ENCODE measurements at places on chromosomes 7 and 10.

DNA sequence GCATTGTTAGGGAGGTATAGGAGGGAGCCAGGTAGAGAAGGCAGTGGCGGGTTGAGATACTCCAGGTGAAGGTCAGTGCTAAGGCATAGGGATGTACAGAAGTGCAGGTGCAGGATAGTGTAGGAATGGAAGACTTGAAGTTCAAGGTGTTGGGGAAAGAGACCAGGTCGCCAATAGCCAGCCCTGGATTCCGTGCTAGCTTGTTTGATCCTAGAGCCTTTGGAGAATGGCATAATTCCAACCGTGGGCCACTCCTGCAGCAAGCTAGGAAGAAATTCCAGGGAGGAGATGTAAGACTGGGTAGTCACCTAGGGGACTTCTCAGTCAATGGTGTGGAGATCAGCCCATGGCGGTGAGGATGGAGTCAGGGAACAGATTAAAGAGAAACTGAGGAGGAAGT, 272.7 kb downstream of the RPS24 start:
- DNase-seq: no peak

DNA sequence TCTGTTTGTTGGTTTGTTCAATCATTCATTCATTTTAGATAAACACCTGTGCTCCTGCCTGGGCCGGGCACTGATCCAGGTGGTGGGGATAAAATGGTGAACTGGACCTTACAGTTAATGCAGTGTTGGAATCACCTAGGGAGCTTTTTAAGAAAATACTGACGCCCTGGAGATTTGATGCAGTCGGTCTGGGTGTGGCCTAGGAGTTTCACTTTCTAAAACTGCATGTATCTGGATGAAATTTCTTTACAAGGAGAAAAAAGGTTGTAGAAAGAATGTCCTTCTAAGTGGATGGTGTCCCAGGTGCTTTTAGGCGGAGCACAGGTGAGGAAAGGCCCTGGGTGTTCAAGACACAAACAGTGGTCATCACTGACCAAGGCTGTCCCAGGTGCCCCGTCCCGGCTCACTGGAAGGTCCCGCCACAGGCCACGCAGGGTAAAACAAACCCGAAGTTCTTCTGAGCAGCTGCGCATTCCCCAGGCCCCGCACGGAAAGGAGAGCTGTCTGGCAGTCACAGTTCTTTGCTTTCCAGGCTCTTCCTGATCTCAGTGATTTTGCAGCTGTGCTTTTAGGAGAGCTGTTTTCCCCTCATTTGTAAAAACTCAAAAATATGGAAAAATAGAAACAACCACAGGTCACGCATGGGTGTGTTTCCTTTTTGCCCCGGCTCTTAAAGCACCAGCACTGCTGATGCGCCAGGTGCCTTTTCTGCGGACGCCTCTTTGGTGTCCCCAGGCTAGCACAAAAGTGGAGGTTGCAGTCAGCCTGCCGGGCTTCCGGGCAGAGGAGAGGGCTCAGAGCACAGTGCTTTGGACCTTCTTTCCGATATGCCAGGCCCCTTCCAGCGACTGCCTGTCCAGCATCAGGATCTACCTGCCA, 161.9 kb downstream of the GRK5 start:
- no peak for DNase-seq

GRCh38 chr7:154956427-154956826, 46.5 kb downstream of the PAXIP1 start:
- no peak for DNase-seq

GRCh38 chr10:117936976-117937375, 109.8 kb downstream of the RAB11FIP2 start:
- no peak for DNase-seq

GRCh38 chr7:121278120-121279021, 50.4 kb upstream of the WNT16 start:
- DNase-seq: no peak

- no peak for DNase-seq
Measured at GRCh38 chr10:61529208-61529607, 76.0 kb upstream of the TMEM26 start.

DNA sequence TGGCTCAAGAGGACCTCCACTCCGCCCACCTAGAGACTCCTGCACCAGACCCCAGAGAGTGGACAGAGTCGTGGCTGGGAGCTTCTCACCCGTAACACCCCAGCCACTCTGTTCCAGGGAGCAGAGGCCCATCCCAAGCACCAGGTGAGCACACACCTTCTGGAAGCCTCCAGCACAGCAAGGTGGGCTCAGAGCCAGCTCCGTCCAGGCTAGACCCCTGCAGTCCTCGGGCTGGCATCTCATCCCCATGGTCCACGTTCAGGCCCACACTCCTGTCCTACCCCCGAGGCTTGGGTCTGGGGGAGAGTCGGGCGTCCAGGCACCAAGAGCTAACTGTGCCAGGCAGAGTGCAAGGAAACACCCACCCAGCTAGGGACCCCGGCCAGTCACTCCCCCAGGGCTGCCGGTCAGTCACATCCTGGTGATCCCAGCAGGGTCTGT, 13.2 kb downstream of the PDGFA start:
- no peak for DNase-seq

GRCh38 chr7:50660040-50660829, 95.0 kb upstream of the DDC start:
- DNase-seq: peak; percentile 38

DNA sequence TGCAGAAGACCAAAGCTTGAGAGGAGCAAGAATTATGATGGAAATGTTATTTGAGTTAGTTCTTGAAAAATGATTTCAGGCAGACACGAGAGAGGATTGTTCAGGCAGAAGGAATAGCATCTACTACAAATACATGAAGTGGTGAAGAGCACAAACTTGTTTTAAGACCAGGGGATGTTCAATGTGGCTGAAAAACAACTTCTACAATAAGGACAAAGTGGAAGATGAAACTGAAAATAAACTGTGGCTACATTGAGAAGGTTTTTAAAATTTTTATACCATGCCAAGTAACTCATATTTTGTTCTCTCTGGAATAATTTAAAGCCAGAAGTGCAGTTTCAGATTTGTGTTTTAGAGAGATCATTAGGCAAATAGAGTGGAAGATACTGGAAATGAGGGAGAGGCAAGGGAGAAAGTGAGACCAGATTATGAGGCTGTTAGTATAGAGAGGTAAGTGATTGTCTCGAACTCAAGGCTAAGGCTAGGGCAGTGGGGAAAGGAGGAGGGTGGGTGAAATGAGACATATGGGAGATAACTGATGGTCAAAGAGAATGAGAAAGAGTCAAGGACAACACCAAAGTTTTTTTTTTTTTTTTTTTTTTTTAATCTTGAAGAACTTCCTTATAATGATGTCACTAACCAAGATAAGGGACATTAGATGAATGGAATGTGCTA, 115.4 kb downstream of the MDFIC start:
- DNase-seq: no peak

DNA sequence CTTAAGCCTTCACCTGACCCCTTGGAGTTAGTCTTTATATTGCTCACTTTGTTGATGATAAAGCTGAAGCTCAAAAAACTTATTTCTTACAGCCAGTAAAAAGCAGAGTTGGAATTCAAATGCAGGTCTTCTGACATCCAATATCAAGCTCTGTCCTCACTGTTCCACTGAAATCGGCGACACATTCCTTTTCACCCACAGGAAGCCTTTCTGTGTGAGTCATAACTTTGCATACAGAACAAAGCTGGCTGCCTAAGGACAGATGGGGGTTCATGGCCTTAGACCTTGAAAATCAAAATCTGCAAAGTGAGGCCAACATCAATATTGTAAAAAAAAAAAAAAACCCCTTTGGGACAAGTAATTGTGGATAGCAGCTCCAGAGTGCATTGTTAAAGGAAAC, 21.8 kb upstream of the AKR1B1 start:
- no peak for DNase-seq

DNA sequence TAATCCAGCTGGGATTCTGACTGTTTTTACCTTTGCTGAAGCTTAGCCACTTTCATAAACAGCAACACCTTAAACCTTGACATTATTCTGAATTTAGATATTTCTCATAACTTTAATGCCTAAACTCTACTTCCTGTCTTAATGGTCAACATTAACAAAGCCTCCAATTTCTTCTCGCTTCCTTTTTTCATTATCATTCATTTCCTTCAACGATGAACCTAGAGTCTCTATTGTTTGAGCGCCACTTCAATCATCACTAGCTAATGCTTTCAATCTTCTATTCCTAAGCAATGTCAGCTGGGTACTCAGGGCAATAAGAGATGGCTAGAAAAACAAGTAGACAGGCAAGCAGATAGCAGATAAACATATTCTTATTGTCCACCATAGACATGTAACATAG, 96.6 kb upstream of the TMEM196 start:
- DNase-seq: no peak

DNA sequence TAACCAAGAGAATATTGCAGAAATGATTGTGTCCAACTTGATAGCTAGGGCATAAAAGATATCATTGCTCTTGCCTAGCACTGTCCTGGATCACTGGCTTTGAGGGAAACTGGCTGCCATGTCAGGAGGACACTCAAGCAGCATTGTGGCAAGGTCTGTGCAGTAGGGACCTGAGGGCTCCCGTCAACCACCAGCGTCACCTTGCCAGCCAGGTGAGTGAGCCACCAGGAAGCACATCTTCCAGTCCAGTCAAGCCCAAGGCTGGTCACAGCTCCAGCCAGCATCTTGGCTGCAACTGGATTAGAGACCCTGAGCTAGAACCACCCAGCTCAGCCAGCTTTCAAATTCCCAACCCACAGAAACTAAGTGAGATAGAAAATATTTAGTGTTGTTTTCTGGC, 392.7 kb downstream of the CALN1 start:
- no peak for DNase-seq

GRCh38 chr10:5448333-5449001, 36.1 kb downstream of the NET1 start:
- DNase-seq: no peak

DNA sequence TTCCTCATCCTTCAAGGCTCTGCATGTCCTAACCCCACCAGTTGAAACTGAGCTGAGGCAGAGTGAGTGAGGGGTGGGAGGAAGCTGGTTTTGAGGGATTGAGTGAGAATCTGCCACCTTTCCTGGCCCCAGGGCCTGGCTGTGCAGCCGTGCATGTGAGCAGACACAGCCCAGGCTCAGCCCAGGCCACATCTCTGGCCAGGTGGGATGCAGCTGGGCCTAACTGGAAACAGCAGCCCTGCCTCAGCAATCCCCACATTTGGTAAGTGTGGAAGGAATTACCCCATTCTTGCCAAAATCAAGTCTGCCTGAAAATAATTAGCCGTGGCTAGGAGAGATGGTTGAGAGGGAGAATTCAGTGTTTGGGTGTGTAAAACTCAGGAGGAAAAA, 116.6 kb downstream of the NEURL1 start:
- no peak for DNase-seq

GRCh38 chr7:43192806-43193460, 80.5 kb downstream of the HECW1 start:
- no peak for DNase-seq

- DNase-seq: no peak
Measured at GRCh38 chr7:127873151-127873550, 158.1 kb downstream of the LRRC4 start.

DNA sequence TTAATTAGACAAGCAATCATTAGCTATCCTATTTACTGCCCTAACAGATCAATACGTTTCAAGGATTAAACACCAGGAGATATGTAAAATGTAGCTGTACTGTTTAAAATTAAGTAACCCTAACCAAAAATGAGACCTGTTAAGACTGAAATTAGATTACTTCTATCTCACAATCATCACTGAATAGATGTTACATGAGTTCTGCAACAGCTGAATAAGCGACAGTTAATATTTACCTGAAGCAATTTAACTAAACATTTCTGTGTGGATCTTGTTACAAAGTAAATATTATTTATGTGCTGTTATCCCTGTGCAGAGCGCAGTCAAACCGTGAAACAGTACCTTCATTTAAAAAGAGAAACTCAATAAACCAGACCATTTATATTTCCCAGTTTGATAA, 122.5 kb downstream of the RELN start:
- DNase-seq: no peak

DNA sequence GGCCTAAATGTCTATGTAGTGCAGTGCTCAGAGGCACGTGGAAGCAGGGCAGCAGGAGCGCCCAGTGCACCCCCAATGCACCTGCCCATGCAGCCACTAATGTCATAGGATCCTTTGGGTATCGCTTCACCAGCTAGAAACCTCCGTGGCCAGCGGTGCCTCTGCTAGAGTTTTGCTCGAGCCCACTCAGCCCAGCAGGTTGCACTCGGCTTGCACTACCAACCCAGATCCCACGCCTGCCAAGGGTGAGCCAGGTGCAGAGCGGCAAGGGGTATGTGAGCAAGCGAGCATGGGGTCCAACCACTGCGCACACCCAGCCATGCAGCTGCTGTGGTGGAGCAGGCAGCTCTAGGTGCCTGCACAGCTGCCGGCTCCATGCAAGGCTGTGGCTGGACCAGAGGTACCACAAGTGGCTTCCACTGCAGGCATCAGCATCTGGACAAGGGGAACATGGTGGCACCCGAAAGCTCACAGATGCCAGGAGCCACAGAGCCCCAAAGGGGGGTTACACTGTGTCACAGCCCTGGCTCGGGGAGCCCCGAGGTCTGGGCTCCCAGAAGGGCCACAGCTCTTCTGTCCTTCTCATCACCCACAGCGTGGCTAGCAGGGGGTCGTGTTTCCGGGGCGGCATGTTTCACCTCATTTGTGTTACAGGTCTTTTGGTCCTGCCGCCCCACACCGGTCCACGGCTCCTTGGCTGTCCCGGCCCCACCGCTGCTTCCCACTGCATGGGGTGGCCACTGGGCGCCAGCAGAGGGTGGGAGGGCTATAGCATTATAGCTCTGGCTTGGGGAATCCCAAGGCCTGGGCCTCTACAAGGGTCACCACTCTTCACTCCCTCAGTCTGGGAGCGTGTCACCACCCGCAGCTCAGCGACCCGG, 2.3 kb upstream of the NCAPG2 start:
- no peak for DNase-seq

GRCh38 chr7:100563809-100564400, 9.8 kb downstream of the SAP25 start:
- peak; percentile 74 for DNase-seq

GRCh38 chr7:144118341-144118740, 4.6 kb upstream of the OR2A14 start:
- DNase-seq: no peak

GRCh38 chr7:50147951-50148808, 55.1 kb upstream of the ZPBP start:
- DNase-seq: no peak

- DNase-seq: no peak
Measured at GRCh38 chr10:52313256-52313932, 687 bp upstream of the DKK1 start.

DNA sequence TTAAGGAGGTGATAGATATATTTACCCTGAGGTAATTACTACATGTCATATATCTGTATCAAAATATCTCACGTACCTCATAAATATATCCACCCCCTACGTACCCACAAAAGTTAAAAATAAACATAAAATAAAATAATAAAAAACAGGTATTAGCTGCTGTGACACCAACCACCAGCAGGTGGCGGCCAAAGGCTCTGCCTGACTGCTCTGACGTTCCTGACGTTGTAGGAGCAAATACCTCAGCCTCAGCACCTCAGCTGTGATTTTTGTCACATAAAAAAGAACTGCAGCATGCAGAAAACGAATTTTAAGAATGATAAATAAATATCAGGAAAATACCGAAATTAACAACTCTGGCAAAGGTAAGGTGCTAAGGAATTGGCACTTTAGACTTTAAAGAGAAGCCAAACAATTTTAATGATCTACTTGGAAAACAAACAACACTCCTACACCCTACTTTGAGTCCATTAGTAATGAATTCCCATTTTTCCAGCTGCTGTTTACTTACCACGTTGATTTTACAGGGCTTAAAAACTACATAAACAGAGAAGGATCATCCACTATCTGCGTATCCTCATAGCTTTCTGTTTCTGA, 125.4 kb upstream of the TARP start:
- DNase-seq: peak; percentile 43
